ENCODE measurements at places on chromosomes 13 and 19.

- no peak for DNase-seq
Measured at GRCh38 chr13:72113931-72114330, 246.9 kb upstream of the DACH1 start.

DNA sequence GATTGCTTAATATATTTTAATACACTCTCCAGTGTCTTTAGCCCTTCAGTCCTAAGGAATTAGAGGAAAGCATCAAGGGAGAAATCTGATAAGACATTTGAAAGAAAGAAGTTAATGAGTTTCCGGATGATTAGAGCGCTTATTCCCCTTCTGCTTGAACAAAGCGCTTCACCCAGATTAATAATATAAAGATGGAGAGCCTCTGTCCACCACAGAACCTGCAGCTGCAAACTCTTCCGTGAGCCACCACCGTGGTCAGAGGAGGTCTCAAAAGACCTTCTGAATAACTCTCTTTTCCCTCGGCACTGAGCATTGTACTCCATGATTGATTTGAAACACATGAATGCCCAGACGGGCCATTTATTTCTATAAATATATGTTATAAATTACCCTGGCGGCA lies 14.2 kb upstream of the TUBGCP3 start:
- DNase-seq, result no peak

GRCh38 chr19:14350866-14351265 lies 30.4 kb upstream of the ADGRE5 start:
- DNase-seq, result no peak

DNA sequence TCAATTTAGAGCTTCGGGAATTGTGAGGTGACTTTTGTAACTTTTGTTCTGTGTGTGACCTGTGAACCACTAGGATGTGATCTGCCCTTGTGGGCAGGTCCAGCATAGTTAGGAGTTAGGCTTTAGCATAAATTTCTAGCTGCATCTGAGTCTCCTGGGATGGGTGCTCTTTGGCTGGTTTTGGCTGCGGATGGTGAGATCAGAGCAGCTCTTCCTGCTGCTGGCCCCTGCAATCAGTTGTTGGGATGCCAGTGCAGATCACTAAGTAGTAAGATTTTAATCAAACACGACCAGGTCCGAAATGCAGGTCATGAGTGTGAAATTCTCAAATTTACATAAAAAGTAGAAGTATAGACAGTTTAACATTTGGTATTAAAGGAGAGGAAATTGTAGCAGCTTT lies 8.5 kb downstream of the CEBPG start:
- no peak for DNase-seq

DNA sequence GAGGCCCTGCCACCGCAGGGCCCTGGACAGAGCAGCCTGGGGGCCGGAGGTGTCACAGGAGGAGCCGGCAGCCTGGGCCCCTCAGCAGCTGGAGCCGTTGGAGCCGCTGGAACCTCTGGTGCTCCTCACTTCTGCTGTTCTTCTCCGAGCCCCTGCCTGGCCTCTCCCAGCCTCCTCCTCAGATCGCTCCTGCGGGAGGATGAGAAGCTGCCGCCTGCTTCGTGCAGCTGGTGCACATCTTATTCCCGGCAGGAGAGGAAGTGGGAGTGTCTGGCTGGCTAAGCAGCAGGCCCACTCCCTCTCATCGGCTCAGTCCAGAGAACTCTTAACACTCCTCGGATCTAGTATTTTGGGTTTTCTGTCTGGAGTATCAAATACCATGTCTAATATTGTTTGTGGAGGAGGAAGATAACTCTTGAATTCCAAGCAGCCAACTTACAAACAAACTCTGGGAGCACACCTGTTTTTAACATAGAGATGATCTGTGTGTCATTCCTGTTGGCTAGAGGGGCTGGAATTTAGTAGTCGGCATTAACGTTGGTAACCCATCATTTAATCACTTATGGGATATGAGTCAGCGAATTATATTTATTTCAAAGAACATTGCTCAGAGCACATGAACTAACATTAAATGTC lies 37.1 kb upstream of the RNF113B start:
- DNase-seq, result peak; percentile 81

DNA sequence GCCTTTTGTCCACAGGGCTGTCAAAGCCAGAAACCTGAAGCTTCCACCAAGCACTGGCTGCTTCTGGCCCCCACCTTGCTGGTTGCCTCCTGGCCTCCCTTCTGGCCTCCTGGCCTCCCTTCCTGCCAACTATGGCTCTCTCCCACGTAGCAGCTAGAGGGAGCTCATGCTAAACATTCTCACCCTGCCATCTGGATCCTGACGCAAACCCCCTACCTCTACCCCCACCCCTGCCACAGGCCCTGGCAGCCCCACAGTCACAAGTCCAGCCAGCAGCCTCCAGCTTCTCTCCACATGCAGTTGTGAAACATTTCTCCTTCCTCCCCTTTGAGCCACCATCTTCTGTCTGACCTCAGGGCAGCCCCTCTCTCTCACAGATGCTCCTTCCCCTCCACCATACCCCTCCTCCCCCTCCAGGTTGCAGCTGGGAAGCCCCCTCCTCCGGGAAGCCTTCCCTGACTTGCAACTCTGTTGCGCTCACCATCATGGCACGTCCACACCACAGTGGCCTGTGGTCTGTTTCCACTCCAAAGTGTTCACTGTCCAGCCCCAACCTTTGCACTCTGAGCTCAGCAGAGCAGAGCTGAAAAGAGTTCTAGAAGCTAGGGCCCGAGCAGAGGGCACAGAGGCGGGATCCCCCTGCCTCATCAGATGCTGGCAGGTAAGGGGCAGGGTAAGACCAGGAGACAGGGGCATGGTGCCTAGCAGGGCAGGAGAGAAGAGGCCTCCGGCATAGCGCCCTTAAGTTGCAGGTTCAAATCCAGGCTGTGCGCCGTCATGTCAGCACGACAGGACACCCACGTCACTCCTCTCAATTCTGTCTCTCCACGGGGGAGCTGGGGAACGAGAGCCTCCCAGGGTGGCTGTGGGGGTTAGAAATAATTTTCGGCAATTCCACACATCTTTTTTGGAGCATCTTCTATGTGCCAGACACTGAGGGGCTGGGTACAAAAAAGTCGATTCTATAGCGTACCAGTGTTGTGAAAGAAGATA lies 7.3 kb downstream of the ADGRL1 start:
- no peak for DNase-seq

GRCh38 chr19:44345959-44346358 lies 10.5 kb downstream of the ZNF112 start:
- no peak for DNase-seq

DNA sequence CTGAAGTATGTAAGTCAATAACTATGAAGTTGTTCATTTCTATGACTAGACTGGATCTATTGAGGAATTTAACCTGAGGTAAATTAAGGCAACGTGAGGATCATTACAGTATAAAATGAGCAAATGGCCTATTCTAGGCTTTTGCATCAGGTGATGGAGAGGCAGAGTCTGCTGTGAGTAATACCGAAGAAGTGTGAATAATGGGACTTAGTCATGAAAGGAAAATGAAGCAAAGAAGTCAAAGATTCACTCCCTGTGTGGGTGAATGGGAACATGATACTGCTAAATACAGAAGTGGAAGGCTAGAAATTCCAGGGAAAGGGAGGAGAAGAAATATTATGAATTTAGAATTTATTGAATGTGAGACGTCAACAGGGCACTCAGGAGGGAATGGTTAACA lies 774.1 kb downstream of the LIG4 start:
- no peak for DNase-seq

GRCh38 chr13:32904266-32904665 lies 112.0 kb upstream of the KL start:
- DNase-seq, result no peak

DNA sequence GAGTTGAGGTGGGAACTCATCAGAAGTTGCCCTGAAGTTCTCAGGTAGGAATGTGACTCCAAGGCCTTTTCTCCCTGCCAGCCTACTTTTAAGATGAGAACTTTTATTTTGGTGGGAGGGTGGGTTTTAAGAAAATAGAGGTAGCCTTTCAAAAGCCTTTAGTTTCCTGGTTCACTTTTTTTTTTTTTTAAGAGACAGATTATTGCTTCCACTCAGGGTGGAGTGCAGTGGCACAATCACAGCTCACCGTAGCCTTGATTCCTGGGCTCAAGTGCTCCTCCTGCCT lies 3.0 kb downstream of the C19orf67 start:
- DNase-seq, result no peak

- DNase-seq, result no peak
Measured at GRCh38 chr13:94327318-94327717, 152.2 kb downstream of the DCT start.

DNA sequence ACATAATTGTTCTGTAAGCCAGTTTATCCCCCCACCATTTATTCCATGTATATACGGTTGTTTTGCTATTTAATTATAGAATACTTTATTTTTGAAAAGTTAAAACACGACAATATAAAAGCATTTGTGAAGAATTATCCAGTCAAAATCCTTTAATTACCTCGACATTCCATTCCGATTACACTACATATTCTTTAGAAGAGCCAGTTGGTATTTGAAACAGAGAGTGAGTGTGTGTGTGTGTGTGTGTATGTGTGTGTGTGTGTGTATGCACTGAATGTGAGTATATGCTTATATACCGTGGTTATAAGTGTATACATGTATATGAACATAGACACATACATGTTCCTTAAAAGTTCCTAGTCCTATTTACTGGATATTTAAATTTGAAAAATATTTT lies 87.8 kb upstream of the KLF5 start:
- no peak for DNase-seq

DNA sequence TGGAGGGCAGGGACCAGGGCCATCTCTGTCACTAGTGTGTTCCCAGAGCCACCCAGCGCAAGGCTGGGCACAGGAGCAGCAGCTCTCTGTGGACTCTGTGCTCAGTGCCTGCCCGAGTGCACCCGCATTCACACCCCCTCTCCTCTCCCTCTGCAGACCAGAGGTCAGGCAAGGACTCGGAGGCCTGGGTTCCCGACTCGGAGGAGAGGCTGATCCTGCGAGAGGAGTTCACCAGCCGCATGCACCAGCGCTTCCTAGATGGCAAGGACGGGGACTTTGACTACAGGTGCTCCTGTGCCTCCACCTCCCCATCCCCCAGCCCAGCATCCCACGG lies 10.2 kb downstream of the CCDC97 start:
- DNase-seq, result no peak

- no peak for DNase-seq
Measured at GRCh38 chr13:54758795-54759194, 1730.2 kb downstream of the OLFM4 start.

GRCh38 chr13:37397535-37397934 lies 201.0 kb downstream of the POSTN start:
- DNase-seq, result no peak

- DNase-seq, result no peak
Measured at GRCh38 chr19:49456326-49456725, 3.3 kb downstream of the ALDH16A1 start.

DNA sequence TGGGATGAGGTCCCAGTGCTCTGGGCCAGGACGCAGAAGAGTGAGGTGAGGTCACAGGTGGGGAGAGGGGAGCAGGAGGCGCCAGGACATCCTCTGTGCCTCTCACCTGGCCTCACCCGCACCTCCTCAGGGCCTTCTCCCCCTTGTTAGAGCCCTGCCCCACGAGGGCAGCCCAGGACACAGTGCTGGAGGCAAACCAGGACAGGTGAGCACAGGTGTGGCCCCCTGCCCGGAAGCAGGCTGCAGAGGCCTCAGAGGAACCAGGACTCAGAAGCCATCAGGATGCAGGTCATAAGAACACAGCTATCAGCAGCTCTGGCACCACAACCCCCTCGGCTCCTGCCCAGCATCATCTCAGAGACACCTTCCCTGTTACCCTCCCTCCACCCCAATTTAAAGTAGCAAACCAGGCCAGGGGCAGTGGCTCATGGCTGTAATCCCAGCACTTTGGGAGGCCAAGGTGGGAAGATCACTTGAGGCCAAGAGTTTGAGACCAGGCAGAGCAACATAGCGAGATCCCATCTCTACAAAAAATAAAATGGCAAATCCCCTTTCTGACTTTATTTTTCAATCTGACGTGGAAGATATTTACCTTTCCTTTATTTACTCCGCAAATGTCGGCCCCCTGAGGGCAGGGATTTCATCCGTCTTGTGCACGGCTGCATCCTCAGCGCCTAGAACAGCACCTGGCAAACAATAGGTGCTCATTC lies at the start of gene CEACAM16:
TSS of gene CEACAM16 (plus strand) at position 660 of the 710 bp plus-strand sequence. CDS start 2,306 bp downstream, outside the sequence.
- no peak for DNase-seq

- DNase-seq, result no peak
Measured at GRCh38 chr19:4645718-4646117, 6.4 kb downstream of the TNFAIP8L1 start.

- DNase-seq, result no peak
Measured at GRCh38 chr19:18274219-18274780, at the start of gene IQCN. Gene IQCN (minus strand): TSS chr19:18274452. CDS start chr19:18269478, 4,974 bp downstream.

DNA sequence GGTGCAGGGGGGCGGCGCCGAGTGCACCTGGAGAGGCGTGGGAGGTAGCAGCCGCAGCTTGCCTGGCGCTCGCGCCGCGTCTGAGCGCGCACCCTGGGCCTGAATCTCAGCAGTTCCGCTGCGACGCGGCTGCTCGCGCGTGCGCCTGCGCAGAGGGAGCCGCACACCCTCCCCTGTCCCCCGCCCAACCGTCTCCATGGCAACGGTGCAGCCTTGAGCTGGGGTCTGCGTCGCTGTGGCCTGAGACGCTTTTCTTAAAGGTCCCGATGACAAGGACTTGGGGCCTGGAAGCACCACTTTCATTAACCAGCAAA lies at the start of gene PNMA8B:
TSS of gene PNMA8B (minus strand) at position 82 of the 314 bp plus-strand sequence. CDS start 402 bp downstream, outside the sequence.
- no peak for DNase-seq

- DNase-seq, result no peak
Measured at GRCh38 chr13:98813993-98814392, 61.5 kb upstream of the SLC15A1 start.

GRCh38 chr13:77222909-77223308 lies 104.0 kb downstream of the MYCBP2 start:
- no peak for DNase-seq

- no peak for DNase-seq
Measured at GRCh38 chr13:99314640-99315176, 7.5 kb upstream of the GPR183 start.

DNA sequence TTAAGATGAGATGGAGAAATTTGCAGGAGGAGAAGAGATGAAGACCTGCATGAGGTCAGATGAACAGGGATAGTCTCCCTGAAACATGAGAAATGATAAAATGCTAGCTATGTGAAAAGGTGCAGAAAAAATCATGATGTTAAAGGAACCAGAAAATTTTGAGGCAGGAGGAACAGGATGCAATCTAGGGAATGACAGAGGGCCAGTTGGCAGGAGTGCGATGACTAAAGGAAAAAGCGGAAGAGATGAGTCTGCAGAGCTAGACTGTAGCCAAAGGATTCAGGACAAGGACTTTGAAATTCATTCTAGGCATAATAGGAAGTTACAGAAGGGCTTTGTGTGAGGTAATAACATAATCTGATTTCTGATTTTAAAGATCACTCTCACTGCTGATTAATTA lies 77.9 kb downstream of the TRPC4 start:
- DNase-seq, result no peak

DNA sequence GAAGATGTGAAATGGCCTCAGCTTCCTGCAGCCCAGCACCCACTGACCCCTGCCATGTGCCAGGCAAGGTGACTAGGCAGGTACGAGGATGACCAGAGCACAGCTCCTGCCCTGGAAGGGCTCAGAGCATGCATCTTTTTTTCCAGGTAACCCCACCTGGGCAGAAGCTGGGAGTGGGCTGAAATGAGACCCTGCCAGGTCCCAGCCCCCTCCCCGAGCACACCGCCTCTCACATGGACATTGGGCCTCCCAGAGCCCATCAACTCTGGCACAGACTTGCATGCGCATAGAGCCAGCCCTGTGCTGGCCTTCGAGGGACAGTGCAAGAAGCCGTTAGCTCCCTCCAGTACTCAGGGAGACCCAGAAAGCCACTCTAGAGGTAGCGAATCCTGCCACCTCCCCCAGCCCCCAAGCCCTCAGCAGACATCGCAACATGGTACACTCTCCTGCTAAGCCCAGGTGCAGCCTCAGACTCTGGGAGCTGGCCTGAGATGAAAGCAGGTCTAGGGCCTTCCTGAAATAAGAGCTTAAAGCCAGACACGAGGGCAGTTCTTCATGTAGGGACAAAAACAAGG lies 8.9 kb upstream of the VSTM2B start:
- no peak for DNase-seq

- no peak for DNase-seq
Measured at GRCh38 chr13:95327190-95327589, 25.9 kb upstream of the ABCC4 start.

Measured in BJ (cell line).